ENCODE measurements at places on chromosomes 7 and 10.

GRCh38 chr7:52410032-52410431, 625.4 kb upstream of the POM121L12 start:
- no peak for DNase-seq

DNA sequence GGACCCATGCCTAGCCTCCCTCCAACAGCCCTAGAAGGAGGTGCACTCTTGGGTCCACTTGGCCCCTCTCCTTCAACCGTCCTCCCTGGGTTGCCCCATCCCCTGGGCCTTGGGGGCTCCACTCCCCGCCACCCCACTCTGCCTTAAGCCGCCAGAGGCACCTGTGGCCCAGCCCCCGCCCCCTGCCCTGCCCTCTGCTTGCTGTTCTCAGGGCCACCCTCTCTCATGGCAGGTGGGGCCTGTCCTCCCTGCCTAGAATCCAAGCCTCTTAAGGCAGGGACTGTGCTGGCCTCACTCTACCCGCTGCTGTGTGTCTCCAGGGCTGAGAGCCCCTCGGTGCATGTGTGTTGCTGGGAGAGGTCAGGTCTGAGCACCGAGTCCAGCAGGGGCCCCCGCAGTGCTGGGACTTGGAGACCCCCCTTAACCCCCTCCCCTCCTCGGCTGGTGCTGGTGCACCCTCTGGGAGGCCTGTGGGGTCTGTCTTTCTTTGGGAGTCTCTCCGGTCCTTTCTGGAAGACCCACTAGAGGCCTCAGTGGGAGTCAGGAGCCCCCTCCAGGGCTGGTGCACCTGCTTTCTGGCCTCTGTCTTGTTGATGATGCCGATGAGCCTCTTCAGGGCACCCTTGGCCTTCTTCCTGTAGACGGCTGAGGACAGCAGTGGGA, 43.8 kb downstream of the CFAP46 start:
- DNase-seq: no peak

GRCh38 chr10:13644866-13645265, 58.1 kb downstream of the PRPF18 start:
- DNase-seq: no peak

GRCh38 chr7:96833676-96834453, 124.2 kb upstream of the SEM1 start:
- DNase-seq: no peak

DNA sequence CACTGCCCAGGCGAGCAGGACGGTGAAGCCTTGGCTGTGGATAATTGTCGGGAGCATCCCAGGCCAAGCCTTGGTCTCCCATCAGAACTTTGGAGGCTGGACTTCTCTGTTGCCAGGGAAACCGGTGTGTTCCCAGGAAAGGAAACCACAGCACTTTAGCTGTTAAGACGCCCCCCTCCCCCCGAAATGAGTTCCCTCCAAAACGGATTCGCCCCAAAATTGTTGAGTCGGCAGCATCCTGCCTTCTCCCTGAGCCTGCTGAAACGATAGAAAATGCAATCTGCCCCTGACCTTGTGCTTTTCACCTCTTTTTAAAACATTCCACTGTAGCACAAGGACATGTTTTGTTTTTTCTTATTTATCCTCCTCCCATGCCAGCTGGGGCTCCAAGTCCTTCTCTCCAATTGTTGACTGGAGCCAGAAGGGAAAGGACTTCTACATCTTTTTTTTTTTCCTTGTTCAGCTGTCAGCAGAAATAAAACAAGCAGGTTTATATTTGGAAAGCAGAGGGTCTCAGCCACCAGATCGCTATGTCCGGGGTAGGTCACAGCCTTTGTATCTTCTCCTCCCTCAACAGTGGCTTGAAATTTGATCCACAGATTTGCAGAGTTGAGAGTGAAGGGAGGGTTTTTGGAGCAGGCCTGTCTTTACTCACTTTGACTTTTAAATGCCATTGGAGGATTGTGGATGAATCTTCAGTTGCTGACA, 116.5 kb downstream of the ZMIZ1 start:
- no peak for DNase-seq

- no peak for DNase-seq
These were observed 256.8 kb downstream of the BMPER start for GRCh38 chr7:34162027-34162565.

Measured in cortex of kidney (tissue), 1 donor.